HEK293T (cell line): ENCODE measurements at places on chromosomes 2 and 18.

DNA sequence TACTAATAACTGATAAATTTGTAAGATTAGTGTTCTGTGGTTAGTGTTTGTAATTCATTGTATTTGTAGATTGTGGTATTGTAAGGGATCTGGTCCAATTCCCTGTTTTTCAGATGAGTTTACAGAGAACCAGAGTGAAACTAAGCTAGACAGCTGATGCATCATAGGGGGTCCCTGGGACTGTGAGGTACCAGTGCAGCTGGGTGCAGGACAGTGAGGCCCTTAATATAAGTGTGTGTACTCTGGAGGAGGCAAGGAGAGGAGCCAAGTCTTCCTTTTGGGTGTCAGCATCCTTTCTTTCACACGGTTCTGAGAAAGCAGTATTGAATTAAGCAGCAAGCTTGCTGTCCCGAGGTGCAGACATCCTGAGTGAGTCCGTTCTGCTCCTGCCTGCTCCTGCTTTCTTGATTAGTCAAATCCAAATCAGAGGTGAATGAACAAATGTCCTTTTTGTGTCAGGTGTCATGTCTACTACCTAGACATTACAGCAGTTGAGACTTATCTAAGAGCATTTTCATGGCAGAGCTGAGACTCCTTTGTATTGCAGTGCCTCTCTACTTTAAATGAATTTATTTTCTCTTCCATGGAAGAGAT, 194.9 kb downstream of the MCFD2 start:
- no peak for DNase-seq

DNA sequence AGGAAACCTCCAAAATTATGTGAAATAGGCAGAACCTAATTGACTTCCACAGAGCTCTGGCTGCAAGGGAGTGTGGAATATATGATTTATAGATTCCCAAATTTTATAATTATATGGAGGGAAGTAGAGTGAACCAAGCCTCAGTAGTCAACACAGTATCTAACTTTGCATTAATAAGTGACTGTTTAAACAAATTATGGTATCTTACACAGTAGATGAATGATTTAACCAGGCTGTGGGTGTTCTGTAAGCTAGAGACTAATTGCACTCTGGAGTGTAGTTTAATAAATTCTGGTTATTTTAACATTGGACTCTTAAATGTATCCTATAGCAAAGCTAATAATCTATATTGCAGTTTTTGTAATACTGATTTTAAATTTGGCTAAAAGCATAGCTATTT, 183.5 kb downstream of the KIAA1328 start:
- DNase-seq, result no peak

DNA sequence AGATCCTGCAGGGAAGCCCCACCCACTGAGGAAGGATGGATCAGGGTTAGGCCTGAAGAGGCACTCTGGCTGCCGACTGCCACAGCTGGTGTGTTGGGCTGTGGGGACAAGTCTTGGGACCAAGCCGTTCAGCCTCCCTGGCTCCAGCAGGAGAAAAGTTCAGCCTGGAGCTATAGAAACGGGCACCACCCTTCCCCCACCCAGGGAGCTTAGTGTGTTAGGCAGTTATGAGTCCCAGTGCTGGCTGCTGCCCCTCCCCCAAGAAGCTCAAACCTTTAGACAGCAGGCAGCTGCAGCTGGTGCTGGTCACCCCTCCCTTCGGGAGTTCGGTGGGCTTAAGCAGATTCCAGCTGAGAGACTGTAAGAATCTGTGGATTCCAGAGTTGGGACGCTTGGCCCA, 447.1 kb upstream of the HS6ST1 start:
- no peak for DNase-seq

GRCh38 chr2:44191739-44192138, 23.1 kb downstream of the PPM1B start:
- no peak for DNase-seq

DNA sequence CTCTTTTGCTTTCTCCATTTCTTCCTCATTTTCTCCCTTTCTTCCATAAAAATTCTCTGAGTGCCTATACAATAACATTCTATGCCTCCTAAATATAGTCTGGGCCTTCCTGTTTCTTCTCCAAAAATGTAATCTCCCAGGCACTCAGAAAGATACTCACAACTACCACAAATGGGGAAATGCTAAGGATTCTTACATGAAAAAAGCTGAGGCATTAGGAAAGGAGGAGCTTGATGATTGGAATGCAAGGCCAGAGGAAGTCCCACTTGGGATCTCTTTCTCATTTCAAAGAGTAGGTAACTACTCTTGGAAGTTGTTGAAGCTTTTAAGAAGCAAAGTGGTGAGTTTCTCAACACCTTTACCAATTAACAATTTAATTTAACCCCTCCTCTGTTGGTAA, 3.4 kb downstream of the VSNL1 start:
- no peak for DNase-seq

- DNase-seq, result no peak
Measured at GRCh38 chr2:46353509-46353908, 56.3 kb downstream of the EPAS1 start.

DNA sequence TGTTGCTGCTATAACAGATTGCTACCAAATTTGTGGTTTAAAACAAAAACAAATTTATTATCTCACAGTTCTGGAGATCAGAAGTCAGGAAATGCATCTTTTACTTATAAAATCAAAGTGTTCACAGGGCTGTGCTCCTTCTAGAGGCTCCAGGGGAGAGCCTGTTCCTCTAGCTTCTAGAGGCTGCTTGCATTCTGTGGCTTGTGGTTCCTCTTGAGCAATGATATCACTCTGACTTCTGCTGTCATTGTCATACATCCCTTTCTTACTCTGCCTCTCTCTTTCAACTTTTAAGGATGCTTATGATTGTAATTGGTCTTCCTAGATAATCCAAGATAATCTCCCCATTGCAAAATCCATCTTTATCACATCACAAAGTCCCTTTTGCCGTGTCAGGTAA, 6.1 kb upstream of the DCC start:
- no peak for DNase-seq

DNA sequence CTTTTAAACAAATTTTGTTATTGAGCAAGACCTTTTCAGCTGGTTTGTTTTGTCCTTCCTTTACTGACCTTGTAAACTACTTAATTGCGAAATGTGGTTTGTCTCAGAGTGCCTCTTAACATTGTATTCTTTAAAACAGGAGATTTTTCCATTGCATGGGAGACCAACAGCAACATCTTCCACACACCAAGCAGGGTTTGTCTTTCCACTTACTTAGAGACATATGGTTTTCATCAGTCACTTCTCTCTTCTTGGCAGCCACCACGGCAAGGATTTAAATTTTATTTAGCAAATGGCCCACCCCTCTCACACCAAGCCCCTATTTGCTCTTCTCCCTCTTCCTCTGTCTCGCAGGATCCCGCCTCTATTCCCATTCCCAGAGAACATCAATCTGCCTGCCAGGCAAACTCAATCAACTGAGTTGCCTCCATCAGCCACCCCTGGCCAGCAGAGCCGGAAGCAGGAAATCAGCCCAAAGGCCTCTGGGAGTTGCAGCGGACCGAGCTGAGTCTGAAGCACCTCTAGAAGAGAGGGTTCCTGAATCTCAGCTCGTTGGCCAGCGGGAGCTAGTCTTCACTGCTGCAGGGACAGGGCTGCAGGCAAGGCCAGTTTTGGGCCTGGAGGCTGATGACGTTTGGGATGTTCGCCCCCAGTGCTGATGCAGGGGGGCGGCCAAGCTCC, 11.3 kb upstream of the CIB4 start:
- no peak for DNase-seq

DNA sequence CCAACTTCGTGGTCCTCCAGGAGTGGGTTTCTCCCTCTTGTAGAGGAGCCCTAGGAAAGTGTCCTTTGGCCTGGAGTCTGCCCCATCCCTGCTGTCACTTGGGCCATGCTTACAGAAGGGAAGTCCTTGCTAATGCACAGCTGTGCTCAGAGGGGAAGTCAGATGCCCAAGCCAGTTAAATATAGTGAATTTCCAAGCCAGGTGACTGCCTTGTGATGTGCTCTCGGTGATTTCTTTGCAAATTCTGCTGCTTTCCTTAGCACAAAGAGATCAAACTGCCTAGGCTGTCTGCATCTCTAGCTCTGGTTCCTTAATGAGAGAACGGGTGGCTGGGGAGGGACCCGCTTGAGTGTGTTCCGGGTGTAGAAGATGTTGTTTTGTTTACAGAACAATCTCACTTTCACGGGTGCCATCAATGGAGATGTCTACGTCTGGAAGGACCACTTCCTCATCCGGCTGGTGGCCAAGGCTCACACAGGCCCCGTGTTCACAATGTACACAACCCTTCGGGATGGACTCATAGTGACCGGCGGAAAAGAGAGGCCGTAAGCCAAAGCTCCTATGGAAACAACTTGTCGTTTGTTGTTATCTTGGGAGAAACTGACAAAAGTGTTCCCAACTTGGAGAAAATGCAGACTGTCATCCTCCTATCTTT, 91.4 kb downstream of the RTN4 start:
- no peak for DNase-seq

DNA sequence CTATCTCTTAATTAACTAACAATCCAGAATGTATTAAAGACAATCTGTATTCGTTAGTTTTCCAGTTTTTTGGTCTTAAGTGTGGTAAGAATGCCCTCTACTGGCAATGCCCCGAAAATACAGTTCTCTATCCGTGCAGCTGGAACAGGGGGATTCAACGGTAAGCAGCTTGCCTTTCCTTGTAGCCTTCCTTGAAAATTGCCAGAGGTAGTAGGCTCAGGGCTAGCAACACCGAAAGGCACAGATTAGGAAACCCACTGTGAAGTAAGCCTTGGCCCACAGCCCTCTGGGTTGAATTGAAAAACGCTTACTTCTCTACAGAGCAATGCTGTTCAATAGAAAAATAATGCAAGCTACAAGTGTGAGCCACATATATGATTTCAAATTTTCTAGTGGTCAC, 17.1 kb upstream of the VPS4B start:
- peak; percentile 52 for DNase-seq

DNA sequence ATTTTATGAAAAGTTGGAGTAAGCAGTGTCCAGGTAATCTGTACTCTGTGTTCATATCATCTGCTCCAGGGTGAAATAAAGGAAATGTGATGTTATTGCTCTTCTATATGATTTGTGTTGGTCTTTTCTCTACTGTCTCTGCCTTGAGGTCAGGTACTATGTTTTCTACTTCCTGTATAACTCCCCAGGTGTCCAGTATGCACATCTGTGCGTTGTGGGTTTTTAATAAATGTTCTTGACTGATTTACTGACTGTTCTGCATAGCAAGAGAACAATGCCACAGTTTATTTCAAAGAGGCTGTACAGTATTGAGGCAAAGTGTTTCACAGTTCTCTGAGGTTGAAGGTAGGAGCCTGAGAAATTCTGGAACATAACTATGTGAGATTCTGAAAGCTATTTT, 89.7 kb downstream of the BABAM2 start:
- DNase-seq, result no peak

- no peak for DNase-seq
Measured at GRCh38 chr18:68284236-68284780, 430.6 kb downstream of the TMX3 start.

GRCh38 chr2:134461511-134461910, 207.6 kb downstream of the MGAT5 start:
- DNase-seq, result no peak

DNA sequence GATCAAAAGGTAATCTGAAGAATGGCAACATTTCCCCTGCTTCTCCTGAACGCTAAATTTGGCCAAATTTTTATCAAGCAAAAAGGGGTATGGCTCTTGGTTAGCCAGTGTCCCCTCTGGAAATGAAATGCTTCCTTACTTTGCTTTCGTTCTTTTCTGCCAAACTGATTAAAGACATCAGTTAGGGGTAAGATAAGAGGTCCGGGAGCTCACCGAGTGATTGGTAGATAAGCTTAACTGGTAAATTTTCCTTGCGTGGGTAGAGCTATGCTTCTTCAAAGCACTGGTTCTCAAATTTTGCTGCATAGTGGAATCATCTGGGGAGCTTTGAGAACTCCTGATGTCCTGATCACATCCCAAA, 62.7 kb upstream of the MAPRE2 start:
- DNase-seq, result no peak

DNA sequence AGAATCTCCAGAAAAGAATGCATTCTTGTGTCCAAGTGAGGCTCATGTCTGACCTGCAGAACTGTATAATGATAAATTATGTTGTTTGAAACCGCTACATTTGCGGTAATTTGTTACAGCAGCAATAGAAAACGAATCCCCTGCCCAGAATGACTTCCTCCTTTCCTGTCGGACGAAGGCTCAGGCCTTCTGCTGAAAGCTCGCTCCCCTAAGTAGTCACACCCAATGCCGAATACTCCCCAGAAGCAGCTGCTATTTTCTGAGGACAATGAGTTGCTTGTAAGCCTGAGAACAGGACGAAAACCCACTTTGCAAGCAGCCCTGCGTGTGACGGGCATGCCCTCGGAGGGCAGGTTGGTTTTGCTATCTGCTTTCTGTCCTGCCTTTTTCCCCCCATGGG, 27.7 kb upstream of the PTPN4 start:
- DNase-seq, result no peak

- no peak for DNase-seq
Measured at GRCh38 chr18:55228191-55228590, 268.9 kb upstream of the CCDC68 start.

DNA sequence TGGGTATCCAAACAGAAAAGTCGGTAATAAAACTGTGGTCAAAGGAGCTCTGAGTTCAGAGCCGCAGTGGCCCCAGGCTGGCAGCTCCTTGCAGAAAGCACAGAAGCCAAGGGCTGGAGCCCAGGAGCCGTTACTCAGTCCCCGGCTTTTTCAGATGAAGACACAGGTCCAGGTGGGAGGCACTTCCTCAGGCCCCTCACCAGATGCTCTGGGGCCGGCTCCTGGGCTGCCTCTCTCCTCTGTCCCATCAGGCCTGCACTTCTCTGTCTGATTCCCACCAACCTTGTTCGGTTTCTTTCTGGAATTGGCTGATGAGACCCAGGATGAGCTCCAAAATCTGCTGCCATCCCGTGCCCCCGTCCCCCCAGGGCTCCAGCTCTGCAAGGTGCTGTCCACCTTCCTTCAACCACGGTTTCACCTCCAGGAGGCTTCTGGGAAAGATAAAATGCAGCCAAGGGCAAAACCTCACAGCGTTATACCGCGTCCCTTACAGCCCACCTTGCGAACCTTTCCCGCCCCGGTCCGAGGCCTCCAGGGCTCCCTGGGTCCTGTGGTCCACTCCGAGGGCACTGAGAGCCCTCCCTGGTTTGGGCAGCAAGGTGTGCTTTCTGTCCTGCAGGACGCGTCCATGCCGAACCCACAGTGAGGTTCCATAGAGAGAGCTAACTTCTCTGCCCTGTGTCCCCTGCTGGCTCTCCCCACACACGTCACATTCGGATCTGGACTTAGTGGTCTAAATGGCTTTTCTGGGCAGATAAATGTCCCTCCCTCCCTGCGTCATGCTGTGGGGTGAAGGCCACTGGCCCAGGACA, 102.9 kb downstream of the TPO start:
- DNase-seq, result no peak
